ENCODE measurements at places on chromosomes 7 and 10. TPM values are rescaled to one million over a fixed set of nuclear protein-coding genes. Genes with fewer than 3 reads are reported as not detected.

GRCh38 chr10:71598621-71599055 lies 120.9 kb downstream of the C10orf105 start:
- no peak for DNase-seq

- no peak for DNase-seq
Measured at GRCh38 chr7:17385612-17386011, 87.2 kb downstream of the AHR start.

DNA sequence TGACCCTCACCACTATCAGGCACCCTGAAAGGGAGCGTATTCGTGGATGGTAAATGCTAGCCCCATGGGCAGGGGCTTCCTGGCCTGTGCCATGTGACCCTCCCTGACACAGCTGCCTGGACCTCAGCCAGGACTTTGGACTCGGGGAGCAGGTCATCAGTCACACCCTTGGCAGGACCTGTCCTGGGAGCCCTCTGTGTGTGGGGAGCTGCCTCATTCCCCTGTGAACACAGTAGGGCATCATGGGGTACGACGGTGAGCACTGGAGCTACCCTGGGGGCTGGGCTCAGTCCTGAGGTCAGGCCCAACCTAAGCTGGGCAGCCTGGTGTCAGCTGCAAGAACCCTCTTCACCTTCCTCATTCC lies 129.3 kb upstream of the FAM20C start:
- DNase-seq: peak; percentile 31

ZNF804B gene
- total RNA-seq: 0.05 TPM

KIF11 gene
- 0.59 TPM for total RNA-seq

All from cardiac septum (tissue), 1 donor.